Suppressor macrophage (primary cell): ENCODE measurements at places on chromosomes 1 and 21.
A peak's percentile ranks its signal among the peaks of the same experiment; 100 is the strongest.

- DNase-seq: peak; percentile 42
Measured at GRCh38 chr1:209667708-209668107, 7.5 kb upstream of the G0S2 start.

DNA sequence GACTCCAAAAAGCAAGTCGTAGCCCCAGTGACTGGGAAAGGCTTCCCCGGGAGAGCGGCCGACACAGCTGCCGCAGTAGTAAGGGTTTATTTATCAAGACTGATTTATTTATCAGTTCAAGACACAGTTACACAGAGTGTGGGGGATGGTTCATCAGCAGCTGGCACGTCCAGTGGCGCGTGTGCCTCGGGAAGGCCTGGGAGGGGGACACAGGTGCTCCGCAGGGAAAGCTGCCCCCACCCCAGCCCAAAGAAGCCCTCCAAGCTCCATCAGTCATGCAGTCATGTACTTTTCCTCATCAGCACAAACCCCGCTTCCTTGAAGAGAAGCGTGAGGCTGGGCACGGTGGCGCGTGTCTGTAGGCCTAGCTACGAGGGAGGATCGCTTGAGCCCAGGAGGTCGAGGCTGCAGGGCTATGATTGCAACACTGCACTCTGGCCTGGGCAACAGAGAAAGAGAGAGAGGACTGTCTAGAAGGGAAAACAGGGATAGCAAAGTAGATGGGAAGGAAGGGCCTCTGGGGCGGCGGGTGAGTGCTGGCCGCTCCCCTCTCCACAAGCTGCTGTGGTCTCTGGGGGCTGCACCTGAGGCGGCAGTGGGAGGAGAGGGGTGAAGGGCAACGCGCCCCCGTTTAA, 53.2 kb downstream of the PRKCZ start:
- no peak for DNase-seq

DNA sequence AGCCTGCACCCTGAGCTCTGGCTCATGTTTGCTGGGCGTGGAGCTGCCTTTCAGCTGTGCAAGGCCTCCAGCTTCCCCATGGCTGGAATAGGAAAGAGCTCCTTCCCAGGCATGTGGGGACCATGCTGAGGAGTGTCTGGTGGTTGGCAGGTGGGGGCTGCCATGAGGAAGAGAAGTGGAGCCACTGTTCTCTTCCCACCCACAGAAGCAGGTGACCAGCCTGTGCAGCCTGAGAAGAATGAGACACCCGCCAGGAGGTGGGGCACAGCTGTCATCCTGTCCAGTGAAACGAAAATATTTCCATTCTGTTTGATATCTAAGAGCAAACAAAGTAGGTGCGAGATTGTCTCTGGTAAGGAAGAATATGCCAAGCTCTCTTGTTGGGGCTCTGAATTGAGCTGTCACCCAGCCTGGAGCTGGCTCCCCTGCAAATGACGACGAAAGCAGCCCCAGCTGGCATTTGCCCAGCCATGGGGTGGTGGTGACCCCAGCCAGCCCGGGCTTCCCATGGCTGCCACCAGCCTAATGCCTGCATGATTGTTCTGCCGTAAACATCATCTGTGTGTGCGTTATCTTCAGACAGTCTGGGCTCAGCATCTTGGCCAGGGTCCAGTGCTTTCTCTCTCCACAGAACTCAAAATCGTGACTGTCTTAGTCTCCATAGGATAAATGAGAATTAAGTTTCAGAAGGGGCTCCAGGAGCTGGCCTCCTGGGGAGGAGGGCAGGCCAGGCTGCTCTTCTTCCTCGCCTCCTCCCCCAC, 429.8 kb upstream of the VAMP3 start:
- no peak for DNase-seq

GRCh38 chr1:48597663-48598062, 125.7 kb upstream of the SPATA6 start:
- DNase-seq: no peak

DNA sequence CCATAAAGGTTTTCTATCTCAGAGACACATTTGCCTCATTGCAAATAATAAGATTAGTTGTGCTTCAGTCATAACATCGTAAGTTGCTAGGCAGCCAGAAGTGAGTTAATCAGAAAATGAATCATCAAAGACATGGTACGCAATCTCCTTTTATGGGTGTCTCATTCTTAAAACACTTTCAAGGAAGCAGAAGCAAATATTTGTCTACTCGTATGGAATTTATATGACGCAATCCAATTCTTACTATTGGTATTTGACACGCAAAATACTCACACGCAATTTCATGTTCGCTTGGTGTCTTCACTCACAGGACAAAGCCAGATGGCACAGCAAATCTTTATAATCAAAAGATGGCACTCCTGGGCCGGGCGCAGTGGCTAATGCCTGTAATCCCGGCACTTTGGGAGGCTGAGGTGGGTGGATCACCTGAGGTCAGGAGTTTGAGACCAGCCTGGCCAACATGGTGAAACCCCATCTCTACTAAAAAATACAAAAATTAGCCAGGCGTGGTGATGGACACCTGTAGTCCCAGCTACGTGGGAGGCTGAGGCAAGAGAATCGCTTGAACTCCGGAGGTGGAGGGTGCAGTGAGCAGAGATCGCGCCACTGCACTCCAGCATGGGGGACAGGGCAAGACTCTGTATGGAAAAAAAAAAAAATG, 56.4 kb downstream of the HLCS start:
- peak; percentile 40 for DNase-seq
